B cell (primary cell): ENCODE measurements at places on chromosomes 6 and 20. TPM values are rescaled to one million over a fixed set of nuclear protein-coding genes. Genes with fewer than 3 reads are reported as not detected.
A peak's percentile ranks its signal among the peaks of the same experiment; 100 is the strongest.

CLVS2 gene
- not detected in 2 replicates for total RNA-seq

RBPJL gene
- total RNA-seq: not detected in 2 replicates

AURKA gene
- 3.6 and 3.9 TPM in 2 replicates for total RNA-seq

- DNase-seq: peak; percentile 8
Measured at GRCh38 chr20:4369798-4370124, 351.9 kb upstream of the PRND start.

GRCh38 chr6:92566632-92567031 lies 852.7 kb downstream of the EPHA7 start:
- no peak for DNase-seq

GRCh38 chr6:135251498-135252441 lies 70.7 kb downstream of the MYB start:
- DNase-seq: no peak
